ENCODE measurements at places on chromosomes 7 and 10.
A peak's percentile ranks its signal among the peaks of the same experiment; 100 is the strongest.

- no peak for DNase-seq
Measured at GRCh38 chr10:129345763-129346162, 121.3 kb upstream of the MGMT start.

GRCh38 chr10:101563007-101563406 is 25.1 kb downstream of the POLL start:
- DNase-seq: no peak

- peak; percentile 19 for DNase-seq
Measured at GRCh38 chr7:105885387-105886111, 9.2 kb upstream of the ATXN7L1 start.

- no peak for DNase-seq
Measured at GRCh38 chr10:133403359-133403758, 9.4 kb downstream of the MTG1 start.

GRCh38 chr7:11858622-11859302 is 26.8 kb upstream of the THSD7A start:
- peak; percentile 21 for DNase-seq

DNA sequence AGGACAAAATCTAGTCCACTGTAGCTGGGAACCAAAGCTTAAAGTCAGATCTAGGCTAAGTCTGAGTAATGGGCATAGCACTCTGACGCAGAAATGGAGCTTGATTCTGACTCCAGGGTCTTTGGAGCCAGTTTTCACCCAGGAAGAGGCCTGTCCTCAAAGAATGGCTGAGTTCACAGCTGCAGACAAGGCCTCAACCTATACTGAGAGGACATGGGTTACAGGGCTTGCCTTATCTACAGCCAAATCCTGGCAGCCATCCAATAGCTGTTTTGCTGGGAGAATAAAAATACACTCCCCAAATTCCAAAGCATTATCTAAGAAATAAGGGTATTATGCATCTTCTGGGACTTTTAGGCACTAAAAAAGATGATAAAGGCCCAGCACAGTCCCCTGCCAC is 154.8 kb downstream of the RAPGEF5 start:
- DNase-seq: no peak

DNA sequence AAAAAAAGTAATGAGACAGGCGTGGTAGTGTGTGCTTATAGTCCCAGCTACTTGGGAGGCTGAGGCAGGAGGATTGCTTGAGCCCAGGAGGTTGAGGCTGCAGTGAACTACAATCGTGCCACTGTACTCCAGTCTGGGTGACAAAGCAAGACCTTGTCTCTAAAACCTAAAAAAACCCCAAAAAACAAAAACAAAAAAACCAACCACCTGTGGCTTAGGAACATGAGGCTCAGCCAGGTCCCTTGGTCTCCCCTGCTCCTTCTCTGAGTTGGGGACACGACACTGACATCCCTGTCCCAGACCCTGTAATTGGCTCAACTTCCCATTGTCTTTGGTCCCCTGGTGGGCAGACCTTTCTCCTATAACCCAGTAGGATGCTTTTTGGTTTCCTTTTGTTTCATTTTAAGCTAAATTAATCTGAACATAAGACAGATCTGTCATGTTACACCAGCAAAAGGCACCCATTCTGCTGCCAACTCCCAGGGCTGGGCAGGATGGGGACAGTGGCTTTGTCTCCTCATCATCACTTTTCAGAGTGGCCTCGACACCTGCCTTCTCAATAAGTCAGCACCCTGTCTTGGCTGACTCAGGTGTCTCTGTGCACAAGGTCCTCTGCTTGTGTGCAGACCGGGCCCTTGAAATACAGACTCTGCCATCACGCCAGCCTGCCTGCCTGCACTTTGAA is 74.4 kb downstream of the MYL10 start:
- DNase-seq: no peak

- DNase-seq: peak; percentile 81
Measured at GRCh38 chr7:20310963-20311742, 19.5 kb upstream of the ITGB8 start.

- DNase-seq: no peak
Measured at GRCh38 chr7:135706858-135707569, 21.0 kb downstream of the SLC13A4 start.

GRCh38 chr10:114520453-114520852 is 116.2 kb upstream of the AFAP1L2 start:
- DNase-seq: peak; percentile 89

- no peak for DNase-seq
Measured at GRCh38 chr10:109475711-109476421, 447.4 kb downstream of the XPNPEP1 start.

GRCh38 chr7:49483142-49483541 is 290.3 kb upstream of the VWC2 start:
- DNase-seq: no peak

DNA sequence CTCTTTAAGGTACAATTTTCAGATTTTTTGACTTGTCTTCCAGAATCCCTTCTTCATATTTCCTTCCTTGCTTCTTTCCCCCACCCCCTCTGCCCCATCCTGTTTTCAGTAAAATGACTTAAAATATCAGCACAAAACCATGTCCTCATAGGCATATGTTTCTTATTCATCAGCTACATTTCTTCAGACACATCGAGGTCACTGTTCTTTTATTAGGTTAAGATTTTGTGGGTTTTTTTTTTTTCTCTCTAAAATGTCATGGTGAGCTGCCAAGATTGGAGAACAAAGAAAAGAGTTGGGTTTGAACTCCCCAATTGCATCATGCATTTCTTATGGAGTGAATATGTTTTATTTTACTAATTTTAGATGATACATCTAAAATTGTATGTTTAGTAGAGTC is 35.8 kb downstream of the LAMB4 start:
- peak; percentile 95 for DNase-seq

- DNase-seq: no peak
Measured at GRCh38 chr7:50197549-50197948, 104.5 kb upstream of the ZPBP start.

DNA sequence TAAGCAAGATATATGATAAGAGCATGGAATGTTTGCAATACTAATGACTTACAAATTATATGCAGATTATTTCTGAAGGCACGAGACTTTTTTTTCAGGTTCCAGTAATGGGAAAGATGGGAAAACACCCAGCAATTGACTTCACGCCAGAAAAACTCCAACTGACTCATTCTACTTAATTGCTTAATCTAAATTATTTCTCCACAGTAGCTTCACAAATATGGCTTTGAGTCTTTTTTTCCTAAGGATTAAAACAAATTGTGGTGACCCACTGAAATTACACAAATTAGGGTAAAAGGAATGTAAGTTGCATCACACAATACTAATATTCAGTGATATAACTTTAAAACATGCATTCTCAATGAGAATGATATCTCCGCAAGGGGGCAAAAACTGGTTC is 138.7 kb downstream of the GNAI1 start:
- DNase-seq: peak; percentile 68

- no peak for DNase-seq
Measured at GRCh38 chr7:44122529-44122928, 819 bp downstream of the POLD2 start.

GRCh38 chr7:5526100-5526905 is 102.7 kb upstream of the TNRC18 start:
- DNase-seq: peak; percentile 64

DNA sequence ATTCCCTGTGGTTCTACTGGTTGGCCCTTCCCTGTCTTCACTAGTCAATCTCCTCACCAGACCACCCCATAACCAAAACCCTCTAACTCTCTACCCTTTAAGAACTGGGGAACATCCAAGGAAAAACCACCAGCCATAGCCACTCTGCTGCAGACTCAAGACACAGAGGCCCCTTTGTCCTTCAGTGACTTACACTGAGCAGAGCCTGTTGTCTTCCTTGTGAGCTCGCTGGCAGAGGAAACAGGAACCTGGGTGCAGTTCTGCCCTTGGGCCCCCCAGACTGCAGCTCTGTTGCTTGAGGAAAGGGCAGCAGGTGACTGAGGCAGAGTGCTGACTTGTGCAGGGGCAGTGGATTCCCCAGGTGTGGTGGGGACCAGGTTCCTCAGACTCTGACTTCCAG is 30.6 kb downstream of the ZC3HAV1 start:
- no peak for DNase-seq

GRCh38 chr7:138235207-138235606 is 158.9 kb downstream of the AKR1D1 start:
- no peak for DNase-seq

DNA sequence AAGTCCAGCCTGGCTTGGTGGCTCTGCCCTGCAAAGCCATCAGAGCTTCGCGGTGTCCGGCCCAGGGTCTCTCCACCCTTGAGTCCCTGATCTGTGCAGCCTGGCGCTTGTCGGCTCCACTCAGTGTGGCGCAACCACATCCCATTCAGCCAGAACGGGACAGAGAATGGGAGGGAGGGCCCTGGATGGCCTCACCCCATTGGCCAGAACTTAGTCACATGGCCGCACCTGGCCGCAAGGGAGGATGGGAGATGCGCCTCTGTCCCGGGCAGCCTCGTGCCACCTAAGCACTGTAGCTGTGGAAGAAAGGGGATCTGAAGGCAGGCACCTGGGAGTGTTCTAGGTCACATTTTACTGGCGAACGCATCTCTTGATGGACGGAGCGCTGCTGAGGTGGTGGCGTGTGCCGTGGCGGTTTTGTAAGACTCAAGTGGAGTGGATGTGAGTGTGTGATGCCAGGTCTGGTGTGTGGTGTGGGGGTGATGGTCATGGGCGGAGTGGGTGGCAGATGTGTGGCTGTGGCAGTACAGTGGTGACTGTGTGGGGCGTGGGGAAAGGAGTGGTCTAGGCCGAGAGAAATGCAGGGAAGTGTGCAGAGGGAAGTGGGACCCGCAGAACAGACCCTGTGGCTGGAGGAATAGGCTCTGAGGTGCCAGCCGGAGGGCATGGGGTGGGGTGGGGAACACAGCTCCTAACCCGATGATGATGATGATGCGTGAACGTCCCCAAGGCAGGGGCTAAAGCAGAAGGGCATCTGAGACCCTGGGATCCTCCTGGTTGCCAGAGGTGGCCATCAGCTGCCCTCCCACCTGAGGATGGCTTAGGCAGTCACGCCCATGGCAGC is 19.0 kb downstream of the CLEC2L start:
- no peak for DNase-seq

DNA sequence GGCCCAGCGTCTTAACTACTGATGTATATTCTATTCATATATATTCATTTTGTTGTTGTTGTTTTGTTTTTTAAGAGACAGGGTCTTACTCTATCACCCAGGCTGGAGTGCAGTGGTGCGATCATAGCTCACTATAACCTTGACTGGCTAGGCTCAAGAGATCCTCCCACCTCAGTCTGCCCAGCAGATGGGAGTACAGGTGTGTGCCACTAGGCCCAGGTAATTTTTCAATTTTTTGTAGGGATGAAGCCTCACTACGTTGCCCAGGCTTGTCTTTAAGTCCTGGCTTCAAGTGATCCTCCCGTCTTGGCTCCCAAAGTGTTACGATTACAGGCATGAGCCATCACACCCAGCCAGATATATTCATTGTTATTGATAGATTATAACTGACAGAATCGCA is 12.9 kb upstream of the STN1 start:
- no peak for DNase-seq

- peak; percentile 22 for DNase-seq
Measured at GRCh38 chr7:44801890-44802289, 5.4 kb downstream of the PPIA start.

GRCh38 chr7:158445421-158446175 is 142.0 kb downstream of the PTPRN2 start:
- no peak for DNase-seq
